ENCODE measurements at places on chromosomes 3 and 15.

DNA sequence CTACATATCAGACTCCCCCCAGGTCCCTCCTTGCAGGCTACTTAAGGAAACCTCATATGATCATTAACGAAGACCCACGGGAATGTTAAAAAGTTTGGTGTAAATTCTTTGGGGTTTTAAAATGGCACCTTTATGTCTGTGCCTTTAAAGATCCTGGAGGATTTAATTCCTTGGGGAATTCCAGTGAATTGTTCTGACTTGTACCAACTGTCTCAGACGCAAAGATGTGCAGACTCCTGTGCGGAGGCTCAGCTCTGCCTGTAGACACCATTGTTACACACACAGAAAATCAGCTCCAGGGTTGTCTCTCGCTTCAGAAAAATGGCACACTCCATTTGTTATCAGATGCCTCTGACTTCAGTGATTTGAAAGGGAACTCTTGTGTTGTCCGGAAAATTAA, 414.4 kb upstream of the CFAP20DC start:
- DNase-seq, result no peak

DNA sequence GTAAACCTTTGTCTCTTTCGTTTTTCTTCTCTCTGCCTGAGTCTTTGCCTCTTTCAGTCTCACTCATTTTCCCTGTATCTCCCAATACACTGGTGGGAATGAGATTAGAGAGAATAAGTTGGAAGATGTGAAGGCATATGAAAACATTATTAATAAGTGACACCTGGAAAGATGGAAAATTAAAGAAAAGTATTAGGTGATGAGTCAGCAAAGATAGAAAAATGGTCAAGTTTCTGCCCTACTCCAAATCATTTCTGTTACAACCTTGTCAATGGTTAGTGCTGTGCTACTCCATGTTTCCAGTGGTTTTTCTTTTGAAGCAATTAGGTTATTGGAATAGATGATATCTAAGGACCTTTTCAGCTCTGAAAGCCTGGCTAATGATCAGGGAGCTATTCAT, 252.8 kb downstream of the LSAMP start:
- DNase-seq, result no peak

DNA sequence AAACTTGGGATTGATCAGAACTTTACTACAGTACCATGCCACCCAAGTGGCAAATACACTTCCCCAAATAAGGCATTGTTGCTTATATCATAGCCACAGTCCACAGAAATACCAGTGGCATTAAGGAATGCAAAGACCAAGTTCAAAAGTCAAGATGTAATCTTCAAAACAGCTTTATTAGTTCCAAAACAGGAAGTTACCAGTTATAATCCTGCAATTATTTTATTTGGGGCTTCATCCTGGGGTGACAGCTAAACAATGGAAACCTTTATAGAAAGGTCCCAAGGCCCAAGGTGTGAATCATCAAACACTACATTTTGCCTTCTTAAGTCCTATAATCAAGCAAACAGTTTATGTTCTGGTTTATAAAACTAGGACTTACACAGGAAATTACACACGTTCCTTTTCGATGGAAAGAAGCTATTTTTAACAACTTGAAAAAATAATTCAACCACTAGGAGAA, 30.3 kb upstream of the RNF7 start:
- no peak for DNase-seq

DNA sequence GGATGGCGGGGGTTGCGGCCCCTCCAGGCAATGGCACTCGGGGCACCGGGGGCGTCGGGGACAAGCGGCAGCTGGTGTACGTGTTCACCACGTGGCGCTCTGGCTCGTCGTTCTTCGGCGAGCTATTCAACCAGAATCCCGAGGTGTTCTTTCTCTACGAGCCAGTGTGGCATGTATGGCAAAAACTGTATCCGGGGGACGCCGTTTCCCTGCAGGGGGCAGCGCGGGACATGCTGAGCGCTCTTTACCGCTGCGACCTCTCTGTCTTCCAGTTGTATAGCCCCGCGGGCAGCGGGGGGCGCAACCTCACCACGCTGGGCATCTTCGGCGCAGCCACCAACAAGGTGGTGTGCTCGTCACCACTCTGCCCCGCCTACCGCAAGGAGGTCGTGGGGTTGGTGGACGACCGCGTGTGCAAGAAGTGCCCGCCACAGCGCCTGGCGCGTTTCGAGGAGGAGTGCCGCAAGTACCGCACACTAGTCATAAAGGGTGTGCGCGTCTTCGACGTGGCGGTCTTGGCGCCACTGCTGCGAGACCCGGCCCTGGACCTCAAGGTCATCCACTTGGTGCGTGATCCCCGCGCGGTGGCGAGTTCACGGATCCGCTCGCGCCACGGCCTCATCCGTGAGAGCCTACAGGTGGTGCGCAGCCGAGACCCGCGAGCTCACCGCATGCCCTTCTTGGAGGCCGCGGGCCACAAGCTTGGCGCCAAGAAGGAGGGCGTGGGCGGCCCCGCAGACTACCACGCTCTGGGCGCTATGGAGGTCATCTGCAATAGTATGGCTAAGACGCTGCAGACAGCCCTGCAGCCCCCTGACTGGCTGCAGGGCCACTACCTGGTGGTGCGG, 1.9 kb downstream of the CHST2 start:
- no peak for DNase-seq

GRCh38 chr3:28134792-28135375, 106.5 kb upstream of the CMC1 start:
- no peak for DNase-seq

DNA sequence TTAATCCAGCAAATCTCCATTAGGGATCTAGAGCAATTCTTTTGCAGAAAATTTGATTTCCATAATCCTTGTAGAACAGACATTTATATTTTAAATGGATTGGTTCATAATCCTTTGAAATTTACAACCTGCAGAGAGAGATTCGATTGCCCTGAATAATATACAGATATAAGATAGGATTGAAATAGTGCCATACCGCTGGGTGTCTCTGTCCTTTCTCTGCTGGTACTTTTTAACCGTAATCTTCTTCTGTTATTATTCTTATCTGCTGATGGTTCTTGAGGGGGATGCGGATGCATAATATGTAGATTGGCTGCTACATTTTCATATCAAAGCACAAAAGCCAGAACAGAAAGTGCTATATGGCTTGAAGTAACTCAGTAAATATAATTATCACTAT, 182.2 kb downstream of the CFAP20DC start:
- no peak for DNase-seq

- no peak for DNase-seq
These were observed 7.3 kb downstream of the MCTP2 start for GRCh38 chr15:94238539-94239118.

- DNase-seq, result no peak
These were observed 99.0 kb upstream of the NEO1 start for GRCh38 chr15:72953306-72953705.

GRCh38 chr15:55106155-55106554, 90.6 kb downstream of the RSL24D1 start:
- no peak for DNase-seq

- no peak for DNase-seq
These were observed 75.7 kb downstream of the ATP10A start for GRCh38 chr15:25787381-25787780.

DNA sequence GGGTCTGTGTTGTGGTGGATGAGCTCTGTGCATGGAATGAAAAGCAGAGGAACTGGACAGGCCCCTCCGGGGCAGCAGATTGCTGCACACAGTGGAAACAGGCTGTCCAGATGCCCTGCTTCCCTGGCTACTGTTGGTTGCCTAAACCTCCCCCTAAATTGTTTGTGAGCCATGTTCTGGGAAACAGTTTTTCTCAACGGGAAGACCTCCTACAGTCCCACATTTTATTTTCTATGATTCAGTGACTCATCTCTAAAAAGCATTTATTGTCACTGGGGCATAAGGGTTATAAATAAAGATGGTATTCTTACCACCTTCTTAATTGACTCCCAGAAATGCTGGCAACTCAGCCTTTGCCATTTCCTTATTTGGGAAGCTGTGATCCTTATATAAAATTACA, 20.3 kb upstream of the PTPN9 start:
- DNase-seq, result no peak

GRCh38 chr15:79004336-79004735, 59.5 kb upstream of the CTSH start:
- DNase-seq, result peak; percentile 92

- no peak for DNase-seq
These were observed 14.1 kb upstream of the CCR4 start for GRCh38 chr3:32937331-32937730.

DNA sequence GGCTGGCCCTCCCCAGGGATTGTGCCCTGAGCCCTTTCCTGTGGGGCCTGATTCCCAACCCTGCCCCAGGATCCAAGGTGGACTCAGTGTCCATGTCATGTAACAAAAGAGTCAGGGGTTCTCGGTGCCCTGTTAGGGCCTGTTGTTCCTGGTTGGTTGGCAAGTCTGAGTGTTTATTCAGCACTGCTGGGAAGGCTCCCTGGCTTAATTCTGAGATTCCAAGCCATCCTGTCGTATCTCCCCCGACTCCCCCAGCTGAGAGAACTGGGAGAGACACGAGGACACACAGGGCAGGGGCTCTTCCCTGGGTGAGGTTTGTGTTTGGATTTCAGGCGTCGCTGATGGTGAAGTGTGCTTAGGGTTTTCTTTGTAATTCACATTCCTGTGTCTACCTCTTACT, 78.3 kb downstream of the EEFSEC start:
- no peak for DNase-seq

- no peak for DNase-seq
These were observed 830 bp downstream of the MAP2K5 start for GRCh38 chr15:67543348-67543718.

DNA sequence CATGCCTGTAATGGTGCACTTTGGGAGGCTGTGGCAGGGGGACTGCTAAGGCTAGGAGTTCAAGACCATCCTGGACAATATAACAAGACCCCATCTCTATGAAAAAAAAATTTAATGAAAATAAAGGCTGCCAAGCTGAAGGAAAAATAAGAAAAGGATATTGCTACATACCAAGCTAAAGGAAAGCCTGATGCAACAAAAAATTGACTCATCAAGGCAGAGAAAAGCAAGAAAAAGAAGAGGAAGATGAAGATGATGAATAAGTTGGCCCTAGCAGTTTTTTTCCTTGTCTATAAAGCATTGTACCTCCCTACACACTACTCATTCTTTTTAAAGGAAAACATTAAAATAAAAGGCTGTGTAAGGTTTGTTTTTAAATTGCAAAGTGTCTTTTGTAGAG, 441.9 kb upstream of the MDFIC2 start:
- no peak for DNase-seq

- no peak for DNase-seq
These were observed 96.7 kb upstream of the FHIT start for GRCh38 chr3:61347981-61348380.

DNA sequence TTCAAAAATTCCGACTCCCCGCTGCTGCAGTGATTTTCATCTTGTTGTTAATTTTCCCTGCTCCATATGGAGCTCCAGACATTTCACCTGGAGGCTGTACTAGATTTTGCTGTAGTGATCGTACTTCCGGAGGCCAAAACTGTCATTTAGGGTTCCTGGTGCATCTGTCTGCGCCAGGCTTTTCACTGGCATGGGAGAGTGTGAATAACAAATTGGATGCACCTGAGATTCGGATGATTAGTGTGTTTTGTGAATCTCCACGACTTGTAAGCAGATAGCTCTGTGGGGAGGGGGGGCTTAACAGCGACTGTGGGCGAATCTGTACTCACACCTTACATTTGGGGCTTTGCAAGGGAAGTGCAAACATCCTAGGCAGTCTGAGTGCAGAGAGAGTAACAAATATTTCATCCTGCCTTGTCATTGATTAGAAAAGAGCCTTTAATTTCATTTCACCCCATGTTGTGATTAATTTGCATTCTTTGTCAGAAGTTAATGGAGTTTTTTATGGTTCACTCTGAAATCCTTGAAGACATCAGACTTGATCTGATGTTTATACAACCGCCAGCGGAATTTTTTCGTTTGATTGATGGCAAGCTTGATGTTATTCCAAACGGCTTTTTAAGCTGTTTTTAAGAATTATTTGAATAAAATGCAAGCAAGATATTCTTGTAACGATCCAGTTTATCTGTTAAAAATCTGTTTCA, 92.5 kb upstream of the SKOR1 start:
- DNase-seq, result no peak

- DNase-seq, result peak; percentile 14
These were observed 171.5 kb downstream of the LRTM1 start for GRCh38 chr3:54756330-54756731.

- no peak for DNase-seq
These were observed 34.4 kb downstream of the SLCO3A1 start for GRCh38 chr15:91887921-91888373.

DNA sequence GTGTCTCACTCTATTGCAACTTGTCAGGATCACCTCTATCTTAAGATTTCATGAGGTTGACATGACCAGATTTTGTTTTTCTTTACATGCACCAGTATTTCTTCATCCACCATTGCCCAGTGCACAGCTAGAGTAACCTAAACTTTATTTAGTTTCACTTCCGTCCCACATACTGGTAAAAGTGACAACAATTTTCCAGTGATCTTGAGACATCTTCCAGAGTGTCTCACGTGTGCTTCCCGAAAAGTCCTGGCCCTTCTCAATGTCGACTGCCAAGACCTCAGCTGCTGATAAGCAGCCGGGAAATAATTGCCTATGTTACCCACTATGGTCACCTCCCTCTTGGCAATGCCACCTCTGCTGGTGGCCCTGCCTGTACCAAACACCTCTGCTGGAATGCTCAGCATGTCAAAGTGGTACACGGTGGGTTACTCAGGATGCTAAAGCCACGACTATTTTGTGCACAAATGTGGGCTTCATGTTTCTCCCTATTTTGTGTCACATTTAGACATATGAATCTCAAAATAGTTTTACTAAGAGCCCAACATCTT, 379.7 kb upstream of the TGFBR2 start:
- DNase-seq, result no peak

DNA sequence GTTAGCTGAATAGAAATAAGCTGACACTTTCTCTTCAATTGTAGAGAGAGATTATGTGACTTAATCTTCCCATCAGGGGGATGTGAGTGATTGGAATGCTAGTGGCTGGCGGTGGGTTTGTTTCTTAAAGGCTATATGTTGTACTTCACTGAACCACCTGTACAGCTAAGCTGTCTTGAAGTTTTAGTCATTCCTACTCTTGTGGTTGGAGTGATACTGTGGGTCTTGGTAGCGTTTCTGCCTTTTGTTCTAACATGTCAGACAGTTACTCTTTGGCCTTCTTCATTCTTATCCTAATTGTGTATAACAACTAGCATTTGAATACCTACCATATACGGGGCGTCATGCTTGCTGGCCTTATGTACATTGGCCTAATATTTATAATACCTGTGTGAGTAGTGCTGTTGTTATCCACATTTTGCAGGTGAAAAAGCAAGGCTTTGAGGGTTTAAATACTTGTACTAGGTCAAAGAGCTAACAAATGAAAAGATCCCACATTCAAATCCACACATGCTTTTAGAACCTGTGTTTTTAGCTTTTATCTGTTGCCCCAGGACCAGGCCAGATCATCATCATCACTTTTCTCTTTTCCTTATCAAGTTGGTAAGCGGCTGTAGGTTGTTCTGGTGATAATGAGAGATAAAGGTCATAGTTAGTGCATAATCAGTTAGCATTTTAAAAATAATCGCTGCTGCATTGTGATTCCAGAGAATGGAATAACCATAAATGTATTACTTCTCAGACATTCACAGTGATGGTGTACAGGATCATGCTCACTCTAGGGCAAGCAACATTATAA, 50.2 kb downstream of the AKAP13 start:
- DNase-seq, result no peak

- no peak for DNase-seq
These were observed 71.3 kb downstream of the CMTM8 start for GRCh38 chr3:32309654-32310242.
